ENCODE measurements at places on chromosomes 16 and 17.

- DNase-seq, result peak; percentile 19
These were observed 1.3 kb upstream of the DNAI2 start for GRCh38 chr17:74272731-74273201.

GRCh38 chr16:86567701-86568581, 1.3 kb downstream of the FOXC2 start:
- DNase-seq, result no peak

DNA sequence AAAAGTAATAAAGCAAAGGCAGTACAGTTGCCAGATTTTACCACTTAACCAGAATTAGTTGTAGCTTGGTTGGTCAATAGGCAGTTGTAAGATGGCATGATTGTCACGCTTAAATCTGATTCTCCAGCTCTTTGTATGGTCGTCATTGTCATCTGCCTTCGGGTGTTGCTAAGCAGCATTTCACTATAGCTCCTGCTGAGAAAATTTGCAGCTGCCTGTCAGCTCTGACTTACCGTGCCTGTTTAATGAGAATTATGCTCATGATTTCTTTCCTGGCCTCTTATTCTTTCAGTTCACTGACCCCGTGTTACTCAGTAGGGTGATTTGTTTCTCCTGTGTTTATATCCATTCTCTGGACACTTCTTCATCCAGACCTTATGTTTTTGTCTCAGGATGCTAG, 66.7 kb downstream of the TANGO6 start:
- no peak for DNase-seq

DNA sequence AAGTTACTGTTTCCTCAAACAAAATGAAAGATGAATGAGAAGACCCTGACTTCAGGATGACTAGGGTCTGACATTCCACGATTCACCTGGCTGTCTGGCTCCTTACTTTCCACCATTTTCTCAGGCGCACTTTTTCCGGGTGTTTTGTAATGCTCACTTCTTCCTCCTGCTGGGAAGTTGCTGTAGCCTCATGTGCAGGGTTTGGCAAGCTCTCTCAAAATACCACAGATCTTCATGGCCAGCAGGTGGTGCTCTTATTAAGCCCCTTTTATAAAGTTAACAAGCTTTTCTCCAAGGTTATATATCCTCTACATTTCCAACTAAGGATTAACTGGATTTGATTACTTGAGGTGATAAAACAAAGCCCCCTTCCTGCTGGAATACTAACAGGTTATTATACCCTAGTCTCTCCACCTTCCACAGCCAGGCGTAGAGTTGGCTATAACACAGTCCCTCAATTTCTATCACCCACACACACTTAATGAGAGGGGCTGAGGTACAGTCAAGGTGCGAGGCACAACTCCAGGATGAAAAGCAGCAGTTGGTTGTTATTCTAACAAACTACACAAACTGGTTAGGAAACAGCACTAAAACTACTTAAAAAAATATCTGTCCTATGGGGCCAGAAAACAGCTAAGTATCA, 45.4 kb downstream of the STH start:
- DNase-seq, result peak; percentile 78

GRCh38 chr16:79008869-79009179, 591.7 kb downstream of the MAF start:
- DNase-seq, result no peak

DNA sequence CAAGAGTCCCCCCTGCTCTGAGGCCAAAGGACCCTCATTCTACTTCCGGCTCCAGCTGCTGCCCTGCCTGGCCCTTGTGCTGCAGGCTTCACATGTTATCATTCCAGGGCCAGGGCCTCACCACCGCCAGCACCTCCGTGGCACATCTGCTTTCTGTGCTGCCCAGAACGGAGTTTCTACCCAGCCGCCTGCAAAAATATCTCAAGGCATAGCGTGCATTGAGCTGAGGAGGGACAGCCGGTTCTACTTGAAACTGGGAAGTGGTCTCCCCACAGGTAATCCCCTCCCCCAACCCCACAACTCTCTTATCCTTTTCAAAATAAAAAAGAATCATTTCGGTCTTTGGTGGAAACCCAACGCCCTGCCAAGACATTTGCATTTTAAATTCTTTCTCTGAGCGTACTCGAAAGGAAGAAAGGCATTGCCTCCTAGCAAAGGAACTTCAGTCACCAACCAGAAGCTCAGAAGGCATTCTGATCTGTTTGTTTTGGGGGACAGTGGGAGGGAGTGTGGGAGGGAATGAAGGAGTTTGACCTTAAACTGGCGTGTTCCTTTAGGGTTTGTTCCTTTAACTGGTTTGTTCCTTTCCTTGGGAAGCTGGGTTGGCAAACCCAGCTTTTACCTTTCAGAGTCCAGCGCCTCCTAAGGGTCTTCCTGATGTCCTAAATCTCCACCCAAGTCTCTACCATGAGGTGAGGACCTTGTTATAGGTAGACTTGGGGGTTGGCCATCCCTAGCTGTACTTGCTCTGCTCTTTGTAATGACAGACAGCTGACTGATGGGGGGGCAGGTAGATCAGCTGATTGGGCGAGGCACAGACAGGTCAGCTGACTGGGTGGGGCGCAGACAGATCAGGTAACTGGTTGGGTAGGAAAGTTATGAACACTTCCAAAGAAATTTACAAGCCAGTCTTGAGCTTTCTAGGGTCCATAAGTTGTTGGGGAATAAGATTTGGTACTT, 33.4 kb upstream of the PIK3R6 start:
- no peak for DNase-seq
